ENCODE measurements at places on chromosomes 13 and 19. TPM values are rescaled to one million over a fixed set of nuclear protein-coding genes. Genes with fewer than 3 reads are reported as not detected.

SELENOV gene
- total RNA-seq, result not detected

GRCh38 chr13:84574851-84575250 is 692.6 kb upstream of the SLITRK1 start:
- no peak for DNase-seq

DNA sequence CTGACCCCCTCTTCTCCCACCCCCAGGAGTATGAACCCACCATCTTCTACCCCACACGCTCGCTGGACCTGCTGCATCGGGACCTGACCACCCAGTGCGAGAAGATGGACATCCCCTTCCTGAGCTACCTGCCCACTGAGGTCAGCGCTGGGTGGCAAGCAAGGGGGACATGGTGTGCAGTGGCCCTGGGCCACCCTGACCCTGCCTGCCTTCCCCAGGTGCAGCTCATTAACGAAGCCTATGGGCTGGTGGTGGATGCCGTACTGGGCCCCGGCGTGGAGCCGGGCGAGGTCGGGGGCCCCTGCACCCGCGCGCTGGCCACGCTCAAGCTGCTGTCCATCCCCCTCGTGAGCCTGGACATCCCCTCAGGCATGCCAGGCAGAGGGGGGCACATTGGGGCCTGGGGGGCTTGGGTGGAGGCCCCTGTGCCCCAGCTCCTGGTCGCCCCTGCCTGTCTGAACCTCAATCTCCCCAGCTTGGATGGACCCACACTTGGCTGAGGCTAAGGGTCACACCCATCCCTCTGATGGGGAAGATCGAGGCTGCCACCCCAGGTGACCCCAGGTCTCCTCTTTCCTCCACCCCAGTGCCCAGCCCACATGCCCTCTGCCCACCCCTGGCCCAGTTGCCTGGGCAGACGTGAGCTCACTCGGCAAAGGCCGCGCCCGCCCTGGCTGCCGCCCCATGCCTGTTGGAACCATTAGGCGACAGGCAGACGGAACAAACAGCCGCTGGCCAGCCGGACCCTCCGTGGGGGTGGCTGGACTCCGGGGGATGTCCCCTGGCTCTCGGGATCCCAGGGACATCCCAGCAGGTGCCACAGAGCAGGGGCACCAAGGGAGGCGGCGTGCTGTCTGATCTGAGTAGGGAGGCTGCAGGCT is 2.5 kb upstream of the CILP2 start:
- no peak for DNase-seq

DNA sequence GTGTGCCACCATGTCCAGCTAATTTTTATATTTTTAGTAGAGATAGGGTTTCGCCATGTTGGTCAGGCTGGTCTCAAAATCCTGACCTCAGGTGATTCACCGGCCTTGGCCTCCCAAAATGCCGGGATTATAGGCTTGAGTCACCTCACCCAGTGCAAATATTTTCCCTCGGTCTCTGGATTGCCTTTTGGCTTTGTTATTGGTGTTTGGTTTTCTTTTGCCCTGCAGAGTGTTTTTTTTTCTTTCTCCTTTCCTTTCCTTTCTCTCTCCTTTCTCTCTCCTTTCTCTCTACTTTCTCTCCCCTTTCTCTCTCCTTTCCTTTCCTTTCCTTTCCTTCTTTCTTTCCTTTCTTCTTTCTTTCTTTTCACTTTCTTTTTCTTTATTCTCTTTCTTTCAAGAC is 33.2 kb downstream of the KDM4B start:
- no peak for DNase-seq

CYP4F2 gene
- not detected for total RNA-seq

ZNF497 gene
- total RNA-seq, result 0.74 TPM

DNA sequence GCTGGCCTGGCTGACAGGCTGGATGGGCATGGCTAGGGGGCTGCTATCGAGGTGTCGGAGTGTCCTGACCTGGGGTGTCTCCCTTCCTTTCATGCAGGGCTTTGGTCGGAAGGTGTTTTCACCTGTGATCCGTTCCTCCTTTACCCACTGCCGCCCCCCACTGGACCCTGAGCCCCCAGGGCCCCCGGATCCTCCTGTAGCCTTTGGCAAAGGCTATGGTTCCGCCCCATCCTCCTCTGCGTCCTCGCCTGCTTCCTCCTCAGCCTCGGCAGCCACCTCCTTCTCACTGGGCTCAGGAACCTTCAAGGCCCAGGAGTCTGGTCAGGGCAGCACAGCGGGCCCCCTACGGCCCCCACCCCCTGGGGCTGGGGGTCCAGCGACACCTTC is 11.8 kb upstream of the PRR19 start:
- DNase-seq, result no peak

DNA sequence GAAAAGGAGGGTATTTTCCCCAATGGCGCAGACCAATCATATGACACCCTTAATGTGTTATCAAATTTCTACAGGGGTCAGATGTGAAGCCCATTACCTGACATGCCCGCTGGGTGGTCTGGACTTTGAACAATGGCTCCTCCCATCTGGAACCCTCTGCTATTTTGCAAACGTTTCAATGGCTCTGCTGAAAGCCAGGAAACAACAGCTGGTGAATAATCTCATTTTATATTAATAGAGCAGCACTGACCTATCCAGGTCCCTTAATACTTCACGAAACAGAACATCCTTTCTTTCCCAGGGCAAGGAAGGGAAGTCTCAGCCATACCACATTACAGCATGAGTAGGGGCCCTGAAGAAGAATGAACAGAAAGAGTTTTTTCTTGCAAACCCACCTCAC is 20.3 kb upstream of the KPNA3 start:
- DNase-seq, result no peak

ZNF549 gene
- 6.1 TPM for total RNA-seq

KCNC3 gene
- 0.28 TPM for total RNA-seq

DNA sequence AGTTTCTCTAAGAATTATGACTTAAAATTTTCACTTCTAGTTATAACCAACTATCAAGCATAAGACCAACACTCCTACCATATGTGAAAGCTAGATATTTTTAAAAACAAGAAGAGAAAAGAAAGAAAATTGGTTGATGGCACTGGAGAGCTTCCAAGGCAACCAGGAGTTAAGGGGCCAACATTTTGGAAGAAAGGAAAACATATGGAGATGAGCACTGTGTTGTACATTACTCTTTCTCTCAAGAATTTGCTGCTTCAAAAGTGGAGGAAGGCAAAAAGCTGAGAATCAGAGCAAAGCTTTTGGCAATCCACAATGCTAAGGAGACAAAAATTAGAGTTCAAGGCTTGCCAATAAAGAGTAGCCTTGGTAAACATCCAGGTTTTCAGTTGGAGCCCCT is 446.2 kb downstream of the ITGBL1 start:
- DNase-seq, result no peak

ATP12A gene
- not detected for total RNA-seq

LGALS14 gene
- not detected for total RNA-seq

DNA sequence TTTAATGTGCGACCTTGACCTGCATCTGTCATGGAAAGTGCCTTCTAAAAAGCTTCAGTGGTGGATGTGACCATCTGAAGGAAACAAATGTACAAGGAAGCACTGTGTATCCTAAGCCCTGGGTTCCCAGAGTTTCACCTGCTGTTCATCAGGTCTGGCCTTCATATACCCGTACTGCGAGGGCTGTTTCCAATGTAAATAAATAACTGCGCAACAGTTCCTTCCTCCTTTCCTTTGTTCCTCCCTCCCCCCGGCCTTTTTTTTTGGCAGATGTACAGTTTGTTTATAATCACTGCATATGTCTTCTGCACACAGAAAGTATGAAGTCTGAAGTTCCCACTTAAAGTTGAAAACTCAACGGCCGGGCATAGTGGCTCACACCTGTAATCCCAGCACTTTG is 5.2 kb downstream of the FAAP24 start:
- DNase-seq, result no peak

GRCh38 chr19:46299004-46299509 is 2.2 kb downstream of the HIF3A start:
- DNase-seq, result peak; percentile 98

MADCAM1 gene
- not detected for total RNA-seq

REEP6 gene
- 3.6 TPM for total RNA-seq

DNA sequence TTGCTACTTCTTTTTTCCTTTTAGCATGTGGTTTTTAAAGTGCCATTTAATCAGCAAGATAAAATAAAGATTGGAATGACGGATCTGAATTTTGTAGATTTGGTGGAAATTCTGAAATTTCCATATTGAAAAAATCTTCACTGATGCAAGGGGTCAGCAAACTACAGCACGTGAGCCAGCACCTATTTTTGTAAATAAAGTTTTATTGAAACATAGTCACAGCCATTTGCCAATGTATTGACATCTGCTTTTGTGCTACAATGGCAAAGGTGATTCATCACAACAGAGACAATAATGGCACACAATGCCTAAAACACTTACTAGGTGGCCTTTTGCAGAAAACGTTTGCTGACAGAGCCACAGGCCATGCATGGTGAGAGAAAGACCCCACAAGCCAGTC is 226.4 kb downstream of the ABCC4 start:
- DNase-seq, result no peak

GRCh38 chr13:111403266-111403665 is 82.8 kb downstream of the TEX29 start:
- no peak for DNase-seq

DNA sequence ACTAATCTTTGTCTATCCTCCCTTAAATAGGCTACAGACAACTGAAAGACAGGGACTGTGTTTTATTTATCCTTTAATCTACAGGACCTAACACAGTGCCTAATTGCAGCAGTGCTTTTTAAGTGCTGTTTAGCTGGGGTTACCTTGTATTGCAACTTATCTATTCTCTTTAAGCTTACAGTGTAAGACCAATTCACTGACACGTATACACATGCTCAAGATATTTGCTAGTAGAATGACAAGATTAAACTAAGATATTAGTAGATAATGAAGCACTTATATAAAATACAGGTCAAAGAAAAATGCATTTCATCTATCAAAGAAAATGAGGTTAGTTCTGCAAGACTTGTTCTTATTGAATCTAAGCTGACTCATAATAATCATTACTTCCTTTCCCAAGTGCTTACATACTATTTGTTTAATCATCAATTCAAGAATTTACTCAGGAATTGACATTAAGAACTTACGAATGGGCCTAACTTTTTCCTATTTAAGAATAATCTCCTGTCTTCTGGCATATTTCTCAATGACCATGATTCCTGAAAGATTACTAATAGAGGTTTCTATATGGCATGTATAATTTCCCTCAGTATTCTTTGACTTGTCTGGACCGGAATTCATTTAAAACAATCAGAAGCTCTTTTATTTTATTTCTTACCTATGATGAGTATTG is 75.8 kb upstream of the MAB21L1 start:
- no peak for DNase-seq

- no peak for DNase-seq
These were observed 149.1 kb downstream of the SLITRK5 start for GRCh38 chr13:87820241-87820640.

DNA sequence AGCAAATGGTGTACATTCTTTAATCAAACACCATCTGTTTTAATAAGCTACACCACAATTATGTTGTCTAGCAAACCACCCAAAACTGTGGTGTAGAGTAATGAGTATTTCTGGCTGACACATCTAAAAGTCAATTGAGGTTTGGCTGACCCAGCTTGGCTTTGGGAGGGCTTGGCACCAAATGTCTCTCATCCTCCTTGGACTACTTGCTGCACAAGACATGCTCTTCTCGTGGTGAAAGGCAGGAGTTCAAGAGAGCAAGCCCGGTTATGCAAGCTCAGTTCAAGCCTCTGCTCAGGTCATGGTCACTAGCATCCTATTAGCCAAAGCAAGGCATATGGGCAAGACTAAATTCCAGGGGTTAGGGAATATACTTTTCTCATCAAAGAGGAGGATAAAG is 37.1 kb downstream of the LACC1 start:
- DNase-seq, result no peak

Data from omental fat pad (tissue), 4 donors.